ENCODE measurements at places on chromosomes 12 and 14.

- no peak for DNase-seq
Observed at GRCh38 chr12:17802657-17803641, 287.0 kb downstream of the RERGL start.

- no peak for DNase-seq
Observed at GRCh38 chr14:50839691-50840090, 8.7 kb upstream of the NIN start.

DNA sequence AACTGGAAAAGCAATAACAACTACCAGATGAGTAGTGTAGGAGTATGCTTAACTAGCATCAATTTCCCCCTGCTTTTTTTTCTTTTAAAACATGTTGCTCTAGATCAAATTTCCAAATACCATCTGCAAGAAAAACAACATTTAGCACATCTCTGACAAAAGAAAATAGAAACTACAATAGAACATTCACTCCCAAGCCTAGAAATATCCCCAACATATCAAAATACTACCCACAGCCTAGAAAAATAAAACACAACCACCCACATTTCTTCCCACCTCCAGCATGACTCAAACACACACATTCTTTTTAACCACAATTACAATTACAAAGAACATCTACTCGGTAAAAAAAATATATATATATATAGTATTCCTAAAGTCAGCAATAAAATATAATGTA is 120.0 kb downstream of the PPFIA2 start:
- no peak for DNase-seq

DNA sequence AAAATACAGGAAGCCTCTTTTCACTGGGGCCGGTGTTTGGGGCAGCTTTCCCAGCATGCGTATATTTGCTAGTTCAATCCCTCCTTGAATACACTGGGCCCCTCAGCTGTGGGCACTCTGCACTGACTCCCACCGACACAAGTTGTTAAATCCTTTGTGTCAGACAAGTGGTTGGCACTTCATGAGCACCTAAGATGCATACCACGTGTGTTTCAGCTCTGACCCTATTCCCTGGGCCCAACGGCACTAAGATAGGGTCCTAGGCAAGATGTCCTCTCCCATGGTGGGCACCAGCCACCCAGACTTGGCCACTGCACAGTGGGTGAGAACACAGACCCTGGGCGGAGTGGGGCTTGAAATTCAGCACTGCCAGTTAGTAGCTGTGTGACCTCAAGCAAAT is 173.8 kb downstream of the BCL11B start:
- no peak for DNase-seq

- DNase-seq, result no peak
Observed at GRCh38 chr12:110373425-110373824, 30.1 kb downstream of the ANAPC7 start.

- peak; percentile 40 for DNase-seq
Observed at GRCh38 chr12:110102255-110102654, 21.9 kb upstream of the IFT81 start.

GRCh38 chr12:124379379-124379937 is 84.6 kb downstream of the RFLNA start:
- DNase-seq, result no peak

DNA sequence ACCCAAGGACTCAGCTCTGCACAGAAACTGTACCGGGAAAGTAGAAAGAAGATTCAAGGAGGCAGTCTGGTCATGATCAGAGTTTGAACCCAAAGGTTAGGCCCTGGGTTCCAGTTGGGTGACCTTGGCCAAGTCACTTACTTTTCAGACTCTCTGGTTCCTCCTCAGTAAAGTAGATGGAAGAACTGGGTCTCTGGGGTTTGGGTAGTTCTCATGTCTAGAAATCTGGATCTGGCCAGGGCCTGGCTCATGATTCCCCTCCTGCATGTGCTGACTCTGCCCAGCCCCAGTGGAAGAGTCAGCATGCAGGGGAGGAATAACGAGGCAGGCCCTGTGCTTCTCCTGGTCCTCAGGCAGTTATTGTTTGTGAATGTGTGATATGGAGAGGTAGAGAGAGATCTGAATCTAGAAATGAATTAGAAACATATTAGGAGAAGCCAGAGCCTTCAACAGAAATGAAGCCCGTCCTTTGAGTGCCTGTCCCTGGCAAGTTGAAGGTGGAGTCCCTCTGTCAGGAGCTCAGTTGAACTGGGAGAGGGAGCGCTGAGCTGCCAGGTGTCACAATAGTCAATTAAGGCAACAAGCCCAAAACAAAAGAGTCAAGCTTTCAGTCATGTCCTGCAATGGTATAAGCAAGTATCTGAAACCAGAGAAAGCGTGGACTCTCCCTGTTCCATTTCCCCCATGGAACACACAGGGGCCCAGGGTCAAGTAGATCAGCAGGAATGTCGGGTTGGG is 131.3 kb upstream of the HIF1A start:
- no peak for DNase-seq

GRCh38 chr12:120286768-120287490 is 4.8 kb downstream of the RNU4-2 start:
- no peak for DNase-seq

- DNase-seq, result no peak
Observed at GRCh38 chr12:98574110-98574509, 19.4 kb upstream of the SLC25A3 start.

DNA sequence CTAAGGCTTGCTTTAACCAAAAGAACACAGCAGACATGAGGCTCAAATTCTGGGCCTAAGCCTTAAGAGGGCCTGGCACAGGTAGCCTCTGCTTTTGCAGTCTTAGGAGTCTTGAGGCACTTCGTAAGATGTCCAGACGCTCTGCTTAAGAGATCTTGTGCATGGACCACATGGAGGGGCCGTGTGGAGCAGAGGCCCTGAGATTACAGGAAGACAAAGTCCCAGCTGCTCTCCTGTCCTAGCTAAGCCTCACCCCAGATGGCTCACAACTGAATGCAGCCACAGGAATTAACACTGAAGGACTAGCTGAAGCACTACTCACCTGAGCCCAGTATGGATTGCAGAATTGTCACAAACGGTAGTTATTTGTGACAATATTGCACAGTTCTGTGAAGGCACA is 446.0 kb downstream of the PDZRN4 start:
- DNase-seq, result no peak

DNA sequence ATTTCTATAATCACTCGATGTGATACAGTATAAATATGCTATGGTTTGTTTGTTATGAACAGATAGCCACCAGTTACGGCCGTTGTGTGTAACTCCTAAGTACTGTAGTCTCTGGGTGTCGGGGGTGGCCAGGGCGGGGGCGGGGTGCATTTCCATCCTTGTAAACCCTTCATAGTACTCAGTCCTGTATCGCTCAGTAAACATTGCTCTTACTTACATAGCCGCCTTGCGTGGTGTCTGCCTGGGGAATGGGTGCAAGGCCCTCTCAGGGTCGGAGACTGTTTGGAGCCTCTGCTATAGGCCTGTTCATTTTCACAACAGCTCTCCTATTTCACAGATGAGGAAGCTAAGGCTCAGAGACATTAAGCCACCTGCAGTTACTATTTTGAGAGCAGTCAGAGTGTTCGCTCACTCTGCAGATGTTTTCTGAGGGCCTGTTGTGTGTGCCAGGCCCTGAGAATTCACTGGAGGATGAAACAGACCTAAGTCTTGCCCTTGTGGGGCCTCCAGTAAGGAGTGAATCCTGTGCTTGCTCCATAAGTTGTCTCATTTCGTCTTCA is 42.5 kb downstream of the JDP2 start:
- no peak for DNase-seq

DNA sequence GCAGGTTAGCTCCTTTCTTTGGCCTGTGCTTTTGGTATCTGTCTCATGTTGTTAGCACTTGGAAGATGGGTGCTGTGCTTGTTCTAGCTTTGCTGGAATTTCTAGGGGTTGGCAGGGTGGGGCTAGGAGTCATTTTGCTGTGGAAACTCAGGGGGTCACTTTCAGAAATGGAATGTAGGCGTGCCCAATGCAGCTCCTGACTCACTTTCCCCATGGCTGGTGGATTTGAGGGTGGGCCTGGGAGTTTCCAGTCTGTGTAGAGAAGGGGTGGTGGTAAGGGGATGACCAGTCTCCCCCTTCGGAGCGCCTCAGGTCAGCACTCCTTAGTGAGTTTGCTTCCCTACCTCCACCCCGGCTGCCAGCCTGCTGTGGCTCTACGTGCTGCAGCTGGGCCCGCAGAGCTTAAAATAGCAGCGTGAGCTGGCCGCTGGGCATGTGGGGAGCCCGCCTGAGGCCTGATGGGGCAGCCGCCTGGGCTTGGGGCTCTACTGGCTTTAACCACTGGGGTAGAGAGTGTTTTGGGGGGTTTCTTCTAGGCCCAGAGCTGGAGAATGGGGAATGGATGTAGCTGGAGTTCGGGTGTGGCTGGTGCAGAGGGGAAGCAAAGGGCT is 108.2 kb downstream of the TSPAN9 start:
- no peak for DNase-seq

- DNase-seq, result no peak
Observed at GRCh38 chr14:49960453-49960852, 67.6 kb downstream of the ARF6 start.

DNA sequence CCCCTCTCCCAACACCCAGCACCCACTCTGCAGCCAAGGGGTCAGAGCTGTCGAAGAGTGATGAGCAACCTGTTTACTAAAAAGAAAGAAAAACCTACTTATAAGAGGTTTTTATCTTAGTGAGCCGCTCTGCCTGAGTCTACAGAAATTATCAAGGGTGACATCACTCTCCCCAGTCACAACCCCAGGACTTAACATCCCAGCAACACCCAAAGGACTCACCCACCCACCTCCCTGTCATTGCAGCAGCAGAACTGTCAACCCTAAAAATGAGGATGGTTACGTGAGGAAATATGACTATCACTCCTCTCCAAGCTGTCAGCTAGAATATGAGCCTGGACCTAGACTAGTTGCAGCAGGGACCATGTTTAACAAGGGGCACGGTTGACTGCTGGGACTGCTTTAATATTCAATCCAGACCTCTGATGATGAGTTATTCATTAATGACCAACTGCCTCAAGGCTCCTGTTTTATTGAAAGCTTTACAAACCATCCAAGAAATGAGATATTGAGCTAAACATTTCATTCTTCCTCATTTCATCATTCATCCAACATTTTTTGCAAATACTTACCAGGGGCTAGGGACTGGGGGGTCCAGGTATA is 53.9 kb upstream of the FICD start:
- DNase-seq, result no peak
